Stimulated activated CD4-positive, alpha-beta T cell treated with anti-CD3 and anti-CD28 coated beads, Interleukin-4, amount 100 ng/mL, for 24 hours (primary cell): ENCODE measurements at places on chromosomes 11 and 22.

- DNase-seq, result no peak
Measured at GRCh38 chr11:28106353-28107043, 1.5 kb downstream of the KIF18A start.

DNA sequence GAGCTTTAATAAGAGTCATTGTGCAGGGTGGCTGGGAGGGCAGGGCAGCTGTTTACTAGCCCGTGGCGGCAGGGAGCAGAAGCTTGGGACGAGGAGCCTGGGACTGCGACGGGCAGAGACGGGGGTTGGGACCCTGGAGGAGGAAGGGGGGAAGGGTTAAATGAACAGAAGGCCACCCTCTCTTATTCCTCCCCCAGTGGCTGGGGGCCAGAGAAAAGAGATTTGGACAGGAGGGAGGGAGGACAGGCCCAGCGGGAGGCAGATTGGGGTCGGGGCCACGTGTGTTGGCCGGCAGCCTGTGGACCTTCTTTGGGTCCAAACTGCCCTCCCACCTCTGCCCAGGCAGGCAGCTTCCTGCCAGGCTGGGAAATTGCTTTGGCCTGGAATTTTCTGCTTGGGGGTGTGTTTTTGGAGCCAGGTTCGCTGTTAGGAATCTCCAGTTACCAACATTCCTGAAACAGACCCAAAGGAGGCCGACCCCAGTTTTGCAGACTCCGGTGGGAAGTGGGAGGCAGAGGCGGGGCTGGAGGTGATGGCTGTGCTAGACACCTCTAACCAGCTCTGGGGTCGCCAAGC lies 50.2 kb downstream of the APOL3 start:
- DNase-seq, result no peak

DNA sequence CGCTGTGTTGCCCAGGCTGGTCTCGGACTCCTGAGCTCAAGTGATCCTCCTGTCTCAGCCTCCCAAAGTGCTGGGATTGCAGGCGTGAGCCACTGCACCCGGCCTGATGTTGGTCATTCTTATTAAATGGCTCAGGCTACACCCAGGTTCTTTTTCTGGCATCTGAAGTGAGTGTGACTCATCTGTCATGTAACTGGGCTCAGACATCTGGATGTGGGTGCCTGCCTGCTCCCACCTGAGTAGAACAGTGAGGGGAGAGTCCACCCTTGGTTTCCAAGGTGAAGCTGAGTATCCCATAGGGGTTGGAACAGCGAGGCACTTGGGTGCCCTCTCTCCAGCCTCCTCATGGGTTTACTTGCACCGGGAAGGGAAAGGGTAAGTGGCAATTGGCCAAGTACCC lies 36.7 kb upstream of the EIF3D start:
- no peak for DNase-seq

DNA sequence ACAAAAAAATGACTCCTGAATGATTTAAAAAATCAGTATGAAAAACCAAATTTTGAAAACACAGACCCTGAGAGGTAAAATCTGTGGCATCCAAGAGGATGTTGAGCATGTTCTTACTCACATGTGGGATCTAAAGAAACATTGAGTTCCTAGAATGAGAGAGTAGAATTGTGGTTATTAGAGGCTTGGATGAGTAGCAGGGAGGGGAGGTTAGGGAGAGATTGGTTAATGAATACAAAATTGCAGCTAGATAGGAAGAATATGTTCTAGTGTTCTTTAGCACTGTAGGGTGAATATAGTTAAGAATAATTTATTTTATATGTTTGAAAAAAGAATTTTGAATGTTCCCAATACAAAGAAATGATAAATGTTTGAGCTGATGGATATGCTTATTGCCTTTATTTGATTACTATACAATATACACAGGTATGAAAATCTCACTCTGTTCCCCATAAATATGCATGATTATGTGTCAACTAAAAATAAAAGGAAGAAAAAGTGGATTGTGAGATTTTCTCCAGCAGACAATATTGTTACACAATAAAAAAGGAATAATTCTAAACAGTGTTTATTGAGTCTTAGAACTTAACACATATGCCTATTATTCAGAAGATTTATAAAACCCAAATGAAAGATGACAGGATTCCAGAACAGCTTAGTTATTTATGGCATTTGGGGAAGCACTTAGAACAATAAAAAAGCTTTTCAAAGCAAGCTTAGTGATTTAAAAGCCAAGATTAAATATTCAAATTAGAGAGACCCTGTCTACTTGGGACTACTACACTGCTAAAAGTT lies 28.7 kb downstream of the MS4A2 start:
- DNase-seq, result no peak

DNA sequence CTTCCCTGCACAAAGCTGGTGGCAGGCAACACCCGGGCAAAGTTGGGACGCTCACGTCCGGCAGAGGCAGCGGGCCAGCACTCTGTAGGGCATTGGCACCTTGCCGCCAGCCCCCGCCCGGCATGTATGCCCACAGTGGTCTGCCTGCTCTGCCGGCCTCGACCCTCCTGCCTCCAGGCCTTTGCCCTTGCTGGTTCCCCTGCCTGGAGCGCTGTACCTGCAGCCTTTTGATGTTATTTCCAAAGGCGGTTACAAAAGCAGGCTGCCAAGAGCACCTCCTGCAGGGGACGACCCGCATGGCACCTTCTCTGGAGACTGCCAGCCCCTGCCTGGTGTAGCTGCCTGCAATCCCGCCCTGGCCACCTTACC lies 56.5 kb upstream of the SHISAL1 start:
- no peak for DNase-seq

DNA sequence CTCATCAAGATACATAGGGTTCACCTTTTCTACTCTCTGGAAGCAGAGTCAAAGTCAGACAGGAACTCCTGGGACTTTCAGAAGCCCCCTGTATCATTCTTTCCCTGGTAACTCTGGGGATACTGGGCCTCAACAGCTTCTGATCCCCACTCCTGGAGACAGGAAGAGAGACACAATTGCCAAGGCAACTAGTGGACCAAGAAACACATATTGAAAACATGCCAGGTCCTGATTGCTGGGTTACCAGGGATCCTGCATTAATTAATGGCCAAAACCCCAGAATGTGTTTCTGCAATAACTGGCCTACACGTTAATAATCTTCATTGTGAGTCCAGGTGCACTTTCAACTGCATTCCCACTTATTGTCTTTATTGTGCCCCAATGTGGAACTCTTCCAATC lies 260.8 kb upstream of the POU2AF2 start:
- DNase-seq, result no peak

GRCh38 chr22:48920776-48921241 lies 906.9 kb downstream of the BRD1 start:
- DNase-seq, result no peak

GRCh38 chr11:3905080-3905953 lies 49.9 kb downstream of the STIM1 start:
- peak; percentile 75 for DNase-seq

DNA sequence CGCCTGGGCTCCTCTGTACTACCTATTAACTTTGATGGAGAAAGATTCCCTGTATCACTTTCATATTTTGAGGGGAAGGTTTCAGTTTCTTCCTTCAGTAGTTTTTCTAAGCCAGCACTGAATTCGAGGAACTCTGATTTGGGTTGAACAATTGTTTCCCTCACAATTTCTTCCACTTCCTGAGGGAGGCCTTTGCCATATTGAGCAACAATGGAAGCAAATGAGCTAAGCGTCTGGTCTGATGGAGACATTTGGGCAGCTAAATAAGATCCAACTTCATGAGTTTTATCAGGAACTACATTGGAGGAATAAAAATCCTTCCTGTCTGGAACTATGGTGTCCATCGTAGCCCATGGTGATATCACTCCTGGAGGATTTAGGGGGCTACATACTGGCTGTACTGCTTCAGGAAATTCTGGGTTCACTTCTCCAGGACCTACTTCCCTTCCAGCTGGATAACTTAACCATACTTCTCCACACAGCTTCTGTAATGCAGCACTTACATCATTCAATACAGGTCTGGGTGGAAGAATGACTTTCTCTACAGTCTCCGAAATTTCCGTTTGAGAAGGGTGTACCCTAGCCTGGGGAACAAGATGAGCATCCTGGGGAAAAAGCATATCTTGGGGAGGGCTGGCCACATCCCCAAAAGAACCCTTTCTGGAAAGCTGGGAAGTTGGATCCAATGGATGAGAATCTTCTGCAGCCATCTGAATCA lies 38.9 kb upstream of the CCDC89 start:
- DNase-seq, result no peak

DNA sequence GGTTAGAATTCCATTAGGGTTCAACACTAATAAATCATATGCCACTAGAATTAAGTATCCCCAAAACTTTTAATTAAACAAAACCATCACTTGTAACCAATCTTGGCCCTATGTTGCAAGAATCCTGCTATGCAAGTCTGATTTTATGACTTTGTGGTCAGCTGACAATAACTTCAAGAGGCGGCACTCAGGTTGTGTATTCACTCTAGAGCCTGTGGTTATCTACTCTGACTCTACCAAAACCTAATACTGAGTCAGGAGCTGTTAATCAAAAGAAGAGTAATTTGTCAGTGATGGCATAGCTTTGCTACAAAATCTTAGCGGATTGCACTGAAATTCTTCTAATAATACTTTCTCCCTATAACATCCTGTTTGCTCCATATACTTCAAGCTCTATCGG lies 253.7 kb downstream of the AASDHPPT start:
- DNase-seq, result no peak

- DNase-seq, result no peak
Measured at GRCh38 chr11:12444601-12445000, 67.2 kb downstream of the PARVA start.

- no peak for DNase-seq
Measured at GRCh38 chr11:45285930-45286632, at the start of gene SYT13. SYT13 (minus strand) TSS chr11:45286341; CDS start chr11:45286207, 134 bp downstream.
